Stimulated activated CD8-positive, alpha-beta memory T cell treated with anti-CD3 and anti-CD28 coated beads, Interleukin-7, amount 100 ng/mL, for 48 hours (primary cell): ENCODE measurements at places on chromosomes 7 and 10.

DNA sequence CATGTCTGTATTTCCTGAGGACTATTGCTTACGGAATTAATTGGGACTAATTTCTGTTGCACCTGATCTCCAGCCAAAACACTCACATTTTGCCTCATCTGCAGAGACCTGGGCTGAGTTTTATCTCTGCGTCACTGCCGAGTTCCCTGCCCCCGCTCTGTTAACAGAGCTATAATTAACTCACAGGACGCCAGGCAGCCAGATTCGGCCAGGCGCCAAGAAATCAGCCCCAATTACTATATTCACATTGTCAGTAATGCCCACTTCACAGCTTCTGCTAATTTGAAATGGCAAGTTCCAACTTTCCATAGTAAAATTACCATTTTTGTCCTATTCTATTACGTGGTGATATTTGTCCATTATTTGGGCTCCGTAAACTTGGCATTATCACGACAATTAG lies 130.5 kb downstream of the CUX1 start:
- no peak for DNase-seq

DNA sequence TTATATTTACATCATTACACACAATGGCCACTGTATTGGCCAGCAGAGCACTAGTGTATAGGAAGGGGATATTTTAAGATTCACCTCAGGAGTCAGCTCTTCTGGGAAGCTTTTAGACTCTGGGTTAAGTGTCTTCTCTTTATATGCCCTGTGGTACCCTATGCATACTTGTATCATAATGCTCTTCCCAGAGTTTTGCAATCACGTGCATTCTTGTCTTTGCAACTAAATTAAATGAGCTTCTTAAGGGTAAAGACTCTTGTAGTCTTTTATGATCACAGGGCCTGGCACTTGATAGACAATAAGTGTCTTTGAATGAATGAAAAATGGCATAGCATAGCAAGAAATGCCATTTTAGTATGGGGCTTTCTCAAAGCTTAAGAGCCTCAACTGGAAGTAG lies 35.4 kb upstream of the ARMS2 start:
- no peak for DNase-seq

DNA sequence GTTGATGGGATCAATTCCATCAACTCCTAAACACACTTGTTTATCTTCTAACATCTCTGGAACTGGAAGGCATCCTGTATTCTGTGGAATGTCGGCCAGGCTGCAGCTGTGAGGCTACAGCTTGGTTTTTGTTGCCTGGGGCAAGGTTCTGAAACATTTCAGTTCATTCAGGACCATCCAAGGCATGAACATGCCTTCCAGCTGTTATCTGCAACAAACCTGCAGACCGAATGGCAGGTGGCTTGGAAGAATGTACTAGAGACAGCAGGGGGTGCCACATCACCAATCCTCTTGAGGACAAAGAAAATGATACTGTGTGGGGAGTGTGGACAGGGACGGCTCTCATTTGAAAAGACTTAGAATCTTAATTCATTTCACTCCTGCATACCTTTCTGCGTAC lies 12.4 kb downstream of the PAPOLB start:
- no peak for DNase-seq

- DNase-seq, result no peak
These were observed 178.8 kb downstream of the CUX1 start for GRCh38 chr7:101996131-101996691.

DNA sequence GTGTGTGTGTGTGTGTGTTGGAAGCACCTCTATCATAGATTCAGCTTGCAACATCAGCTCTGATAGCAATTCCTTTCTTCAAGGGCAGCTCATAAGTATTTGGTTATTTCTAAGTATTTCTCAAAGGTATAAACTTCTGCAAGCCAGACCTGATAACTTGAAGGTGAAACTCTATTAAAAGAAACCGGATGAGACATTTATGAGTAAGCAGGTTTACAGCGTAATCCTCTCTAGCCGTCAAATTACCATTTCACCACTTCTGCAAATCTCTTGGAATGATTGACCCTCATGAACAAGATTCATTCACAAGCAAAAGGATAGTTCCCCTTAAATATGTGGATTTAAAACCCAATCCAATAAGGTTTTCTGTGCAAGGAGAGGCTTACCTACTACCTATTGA lies 23.1 kb downstream of the PDE1C start:
- DNase-seq, result no peak

DNA sequence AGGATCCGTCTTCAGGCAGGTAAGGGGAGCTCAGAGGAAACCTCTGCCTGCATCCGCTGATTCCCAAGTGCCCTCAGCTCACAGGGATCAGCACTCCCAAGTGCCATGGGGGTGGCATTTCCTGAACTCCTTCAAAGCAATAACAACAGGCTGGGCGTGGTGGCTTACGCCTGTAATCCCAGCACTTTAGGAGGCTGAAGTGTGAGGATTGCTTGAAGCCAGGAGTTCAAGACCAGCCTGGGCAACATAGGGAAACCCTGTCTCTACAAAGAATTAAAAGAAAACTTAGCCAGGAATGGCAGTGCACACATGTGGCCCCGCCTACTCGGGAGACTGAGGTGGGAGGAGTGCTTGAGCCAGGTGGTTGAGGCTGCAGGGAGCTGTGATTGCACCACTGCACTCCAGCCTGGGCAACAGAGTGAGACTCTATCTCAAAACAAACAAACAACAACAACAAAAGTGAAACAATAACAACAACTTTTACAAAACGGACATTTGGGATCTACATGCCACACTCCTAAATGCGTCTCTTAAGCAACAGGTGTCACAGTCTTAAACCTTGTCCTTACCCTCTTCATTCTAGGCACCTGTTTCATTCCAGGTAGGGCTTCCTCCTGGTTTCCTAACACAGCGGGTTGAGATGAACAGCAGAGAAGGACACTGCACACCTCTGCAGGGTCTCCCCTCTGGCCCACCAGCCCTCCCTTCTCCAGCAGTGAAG lies 73.8 kb downstream of the PAXIP1 start:
- no peak for DNase-seq

DNA sequence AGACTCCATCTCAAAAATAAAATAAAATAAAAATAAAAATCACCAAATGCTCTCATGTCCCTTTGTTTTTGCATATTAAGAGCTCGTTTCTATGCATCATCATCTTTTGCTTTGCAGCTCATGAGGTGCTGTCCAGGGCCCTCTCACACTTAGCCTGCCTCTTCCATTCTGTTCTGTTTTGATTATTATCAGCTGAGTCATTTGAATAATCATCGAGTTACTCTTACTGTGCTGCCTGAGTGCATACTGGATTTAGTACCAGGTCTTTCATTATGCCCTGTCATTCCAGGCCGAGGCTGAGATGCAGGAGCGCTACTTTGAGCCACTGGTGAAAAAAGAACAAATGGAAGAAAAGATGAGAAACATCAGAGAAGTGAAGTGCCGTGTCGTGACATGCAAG lies 33.0 kb downstream of the UCMA start:
- no peak for DNase-seq
